CD4-positive, alpha-beta T cell treated with Interleukin-2 at 100 ng/mL for 4 hours (primary cell): ENCODE measurements at places on chromosomes 11 and 22.

DNA sequence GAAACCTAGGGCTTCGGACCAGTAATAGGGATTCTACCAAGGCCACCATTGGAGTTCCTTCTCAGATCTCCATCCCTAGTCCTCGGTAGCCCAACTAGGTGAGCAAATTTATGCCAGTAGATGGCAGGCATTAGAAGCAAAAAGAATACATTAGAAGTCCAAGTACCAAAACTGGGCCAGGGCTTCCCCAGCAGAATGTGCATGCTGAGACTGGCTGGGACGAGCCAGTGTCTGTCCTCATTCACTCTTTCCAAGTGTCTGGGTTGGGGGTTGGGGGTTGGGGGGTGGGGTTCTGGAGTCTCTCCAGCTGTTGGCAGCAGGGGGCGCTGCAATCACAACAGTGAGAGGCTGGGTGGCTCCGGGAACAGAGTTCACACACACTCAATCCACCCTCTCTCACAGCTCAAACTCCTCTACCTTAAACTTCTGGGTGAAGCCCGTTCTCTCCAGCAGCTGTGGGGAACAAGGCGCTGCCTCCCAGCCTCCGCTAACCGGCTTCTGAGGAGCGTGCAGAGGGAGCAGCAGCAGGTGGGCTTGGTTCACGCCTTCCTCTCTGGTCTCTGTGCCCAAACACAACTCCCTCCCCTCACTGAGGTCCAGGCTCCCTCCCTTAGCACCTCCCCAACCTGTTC lies 57.5 kb downstream of the BTG4 start:
- DNase-seq: no peak

- DNase-seq: no peak
Measured at GRCh38 chr11:12058425-12059115, 50.1 kb upstream of the DKK3 start.

DNA sequence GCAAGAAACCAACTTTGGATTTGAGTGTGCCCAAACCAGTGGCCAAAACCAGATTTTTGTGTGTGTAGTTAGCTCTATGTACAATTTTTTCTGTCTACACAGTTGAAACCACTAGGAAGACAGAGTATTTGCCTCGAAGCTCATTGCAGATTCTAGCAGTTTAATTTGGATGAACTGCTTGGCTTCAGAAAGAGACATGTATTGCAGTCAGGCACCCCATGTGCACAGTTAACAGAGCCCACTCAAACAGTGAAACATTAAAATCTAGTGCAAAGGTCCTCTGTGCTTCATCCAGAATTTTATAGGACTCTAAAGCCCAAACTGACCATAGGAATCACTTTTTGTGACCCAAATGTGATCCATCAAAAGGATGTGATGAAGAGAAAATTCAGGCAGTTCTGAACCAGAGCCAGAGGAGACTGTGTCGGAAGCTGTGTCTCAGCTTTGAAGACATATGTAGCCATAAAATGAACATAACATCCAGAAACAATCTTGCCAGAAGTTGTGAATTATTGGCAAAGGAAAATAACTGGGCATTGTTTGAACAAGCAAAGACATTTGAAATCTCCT lies 82.7 kb downstream of the PANX1 start:
- no peak for DNase-seq

DNA sequence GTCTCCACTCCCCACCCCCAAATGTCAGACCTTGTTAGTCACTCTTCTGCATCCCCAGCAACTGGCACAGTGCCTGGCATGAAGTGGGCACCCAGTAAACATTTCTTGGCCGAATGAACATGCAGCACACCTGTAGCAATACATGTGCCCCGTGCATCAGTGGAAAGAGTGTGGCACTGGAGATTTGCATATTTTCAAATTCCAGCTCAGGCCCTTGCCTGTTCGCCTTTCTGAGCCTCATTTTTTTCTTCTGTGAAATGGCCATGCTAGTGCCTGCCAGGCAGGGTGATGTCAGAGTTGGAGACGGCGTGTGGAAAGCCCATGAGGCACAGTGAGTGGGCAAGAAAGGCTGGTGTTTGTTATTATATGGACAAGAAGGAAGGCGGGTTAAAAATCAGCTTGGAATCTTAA lies 38.7 kb downstream of the CD82 start:
- DNase-seq: no peak

GRCh38 chr11:130467116-130467900 lies 18.9 kb downstream of the ADAMTS15 start:
- no peak for DNase-seq

- no peak for DNase-seq
Measured at GRCh38 chr11:1562469-1563148, 9.5 kb downstream of the DUSP8 start.

- no peak for DNase-seq
Measured at GRCh38 chr11:78080084-78080817, 589 bp upstream of the NDUFC2 start.

DNA sequence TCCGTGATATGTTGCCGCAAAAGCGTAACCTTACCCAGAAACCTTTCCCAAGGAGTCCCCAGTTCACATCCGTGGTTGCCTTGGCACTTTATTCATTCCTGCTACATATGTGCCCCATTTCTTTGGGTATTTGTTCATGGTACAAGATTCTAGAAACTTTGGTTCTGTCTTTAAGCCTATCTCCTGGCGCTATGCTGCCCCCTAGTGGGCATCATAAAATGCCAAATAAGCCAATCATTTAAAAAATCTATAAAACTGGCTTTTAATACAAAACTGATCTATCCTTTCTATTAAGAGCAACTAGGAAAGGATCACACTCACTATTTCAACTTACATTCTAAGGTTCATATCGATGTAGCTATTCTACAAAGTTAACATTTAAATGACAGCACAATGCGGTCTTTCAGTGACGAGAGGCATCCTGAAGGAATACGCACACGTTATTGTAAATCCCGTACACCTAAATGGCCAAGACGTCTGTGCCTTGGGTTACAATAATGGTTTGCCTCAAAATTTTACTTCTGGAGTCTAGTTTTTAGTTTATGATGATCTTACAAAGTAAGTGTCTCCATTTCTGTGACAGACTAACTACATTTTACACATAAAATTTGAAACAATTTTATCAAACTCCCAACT lies 16.2 kb downstream of the PIWIL3 start:
- peak; percentile 52 for DNase-seq

- no peak for DNase-seq
Measured at GRCh38 chr11:87739261-87739660, 436.0 kb downstream of the RAB38 start.

DNA sequence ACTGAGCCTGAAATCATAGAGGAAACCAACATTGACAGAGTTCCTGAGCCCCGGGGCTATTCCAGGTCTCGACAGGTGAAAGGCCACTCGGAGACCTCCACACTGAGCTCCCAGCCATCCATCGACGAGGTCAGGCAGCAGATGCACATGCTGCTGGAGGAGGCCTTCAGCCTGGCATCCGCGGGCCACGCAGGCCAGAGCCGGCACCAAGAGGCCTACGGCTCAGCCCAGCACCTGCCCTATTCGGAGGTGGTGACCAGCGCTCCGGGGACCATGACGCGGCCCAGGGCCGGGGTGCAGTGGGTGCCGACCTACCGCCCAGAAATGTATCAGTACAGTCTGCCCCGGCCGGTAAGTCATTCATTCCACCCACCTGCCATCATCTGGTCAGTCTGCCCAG lies 54.9 kb downstream of the C11orf91 start:
- no peak for DNase-seq

GRCh38 chr11:126469311-126469710 lies 113.8 kb downstream of the ST3GAL4 start:
- DNase-seq: no peak

- DNase-seq: no peak
Measured at GRCh38 chr22:49609207-49609876, 218.3 kb downstream of the BRD1 start.

DNA sequence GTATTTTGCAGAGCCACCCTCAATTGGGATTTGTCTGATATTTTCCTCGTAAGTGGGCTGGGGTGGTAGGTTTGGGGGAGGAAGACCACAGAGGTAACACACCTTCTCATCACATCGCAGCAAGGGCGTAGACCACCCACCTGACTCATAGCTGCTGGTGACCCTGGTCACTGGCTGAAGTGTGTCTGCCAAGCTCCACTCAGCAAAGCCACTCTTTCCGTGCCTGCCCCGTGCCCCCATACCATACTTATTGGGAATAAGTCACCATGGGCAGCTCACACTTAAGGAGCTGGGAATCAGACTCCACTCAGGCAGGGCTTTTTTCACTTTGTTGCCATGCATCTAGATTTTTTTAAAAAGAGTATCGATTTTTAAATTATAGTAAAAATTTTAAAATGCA lies 111.6 kb downstream of the PHF21B start:
- DNase-seq: no peak

DNA sequence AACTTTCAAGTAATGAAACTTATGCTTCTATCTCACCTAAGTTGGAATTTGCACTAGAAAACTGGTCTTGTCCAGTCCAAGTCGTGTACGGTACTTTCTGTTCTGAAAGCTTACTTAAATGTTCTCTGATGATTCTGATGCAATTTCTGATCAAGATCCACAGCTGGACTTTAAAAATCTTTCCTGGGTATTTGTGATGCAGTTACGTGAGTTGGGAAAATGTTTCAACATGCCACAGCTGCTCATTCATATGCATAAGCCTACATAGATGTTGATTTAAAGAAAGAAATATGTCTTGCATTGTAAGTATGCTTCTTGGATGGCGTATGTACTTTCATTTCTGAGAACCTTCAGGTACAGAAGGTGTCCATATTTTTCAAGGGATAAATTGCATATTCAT lies 493.7 kb upstream of the CCDC90B start:
- no peak for DNase-seq

DNA sequence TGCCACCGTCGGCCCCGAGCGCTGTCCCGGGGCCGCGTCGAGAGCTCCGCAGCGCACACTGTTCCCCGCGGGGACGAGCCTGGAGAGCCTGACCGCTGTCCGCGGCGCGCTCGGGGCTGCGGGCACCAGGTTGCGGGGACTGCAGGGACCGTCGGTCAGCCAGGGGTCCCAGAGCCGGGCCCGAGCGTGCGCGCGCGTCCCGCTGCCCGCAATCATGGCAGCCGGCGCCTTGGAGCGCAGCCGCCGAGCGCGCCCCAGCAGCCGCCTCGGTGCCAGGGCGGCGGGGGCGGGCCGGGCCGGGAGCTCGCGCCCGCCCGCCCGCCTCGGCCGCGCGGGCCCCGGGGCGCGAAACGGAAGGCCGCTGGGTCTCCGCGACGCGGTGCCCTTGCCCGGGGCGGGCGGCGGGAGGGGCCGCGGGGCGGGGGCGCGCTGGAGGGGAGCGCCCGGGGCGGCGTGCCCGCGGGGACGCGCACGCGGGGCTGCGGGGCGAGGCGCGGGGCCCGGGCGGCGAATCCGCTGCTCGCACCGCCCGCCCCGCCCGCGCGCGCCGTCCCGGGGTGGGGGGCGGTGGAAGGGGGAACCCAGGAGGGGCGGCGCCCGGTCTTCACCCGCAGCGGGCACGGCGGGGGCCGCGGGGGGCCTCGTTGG lies 79.4 kb upstream of the PPARA start:
- DNase-seq: peak; percentile 42

- DNase-seq: no peak
Measured at GRCh38 chr11:6483015-6483414, 1.7 kb downstream of the TIMM10B start.

GRCh38 chr22:44458044-44459020 lies 39.7 kb downstream of the RTL6 start:
- no peak for DNase-seq

GRCh38 chr22:17258015-17258787 lies 39.0 kb upstream of the ADA2 start:
- DNase-seq: peak; percentile 51

GRCh38 chr22:46998331-46998730 lies 235.9 kb downstream of the TBC1D22A start:
- no peak for DNase-seq

GRCh38 chr22:27868732-27869282 lies 50.2 kb downstream of the PITPNB start:
- no peak for DNase-seq

DNA sequence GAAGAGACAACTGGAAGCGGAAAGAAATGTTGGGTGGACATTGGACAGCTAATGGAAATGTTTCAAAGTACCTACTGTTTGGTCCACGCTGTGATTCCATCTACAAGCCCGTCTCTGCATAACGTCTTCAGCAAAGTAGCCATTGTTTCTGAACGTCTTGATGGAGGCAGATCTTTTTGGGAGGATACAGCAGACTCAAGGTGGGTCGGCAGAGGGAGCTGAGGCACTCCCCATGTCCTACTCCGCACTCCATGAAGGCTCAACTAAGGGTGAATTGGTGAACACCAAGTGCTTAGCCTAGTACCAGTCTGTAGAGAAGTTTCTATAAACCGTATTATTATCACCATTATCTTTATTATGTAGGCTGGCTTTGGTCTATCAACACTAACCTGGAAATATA lies 45.8 kb downstream of the PRR5L start:
- no peak for DNase-seq

DNA sequence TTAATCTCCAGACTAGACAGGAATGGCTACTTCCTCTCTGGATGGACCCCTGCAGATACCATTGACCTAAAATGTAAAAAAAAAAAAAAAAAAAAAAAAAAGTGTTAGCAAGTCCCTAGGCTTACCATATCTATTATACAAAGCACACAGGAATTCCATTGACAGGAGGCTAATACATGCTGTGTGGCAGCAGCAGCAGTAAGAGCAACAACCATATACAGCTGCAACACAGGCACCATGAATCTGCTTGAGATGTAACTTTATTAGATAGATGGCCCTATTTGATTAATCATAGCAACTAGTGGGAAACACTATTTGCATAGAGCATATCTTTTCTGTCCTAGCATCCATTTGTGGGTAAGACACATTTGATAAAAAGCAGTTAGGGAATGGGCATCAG lies 1447.1 kb downstream of the FAM181B start:
- DNase-seq: no peak

- no peak for DNase-seq
Measured at GRCh38 chr11:19574916-19575315, 137.7 kb upstream of the NAV2 start.

- peak; percentile 65 for DNase-seq
Measured at GRCh38 chr22:37674951-37675929, at the start of gene LGALS1. Gene LGALS1, plus strand, starts transcription at chr22:37675636. Its CDS starts 67 bp downstream, at chr22:37675703.

GRCh38 chr11:2378527-2379210 lies 1.6 kb downstream of the CD81 start:
- DNase-seq: no peak

GRCh38 chr22:45775062-45775461 lies 103.4 kb downstream of the ATXN10 start:
- no peak for DNase-seq

GRCh38 chr11:128052912-128053641 lies 534.3 kb downstream of the ETS1 start:
- DNase-seq: peak; percentile 46
